Heart left ventricle (tissue), 16 donors: ENCODE measurements at places on chromosomes 16 and 17. TPM values are rescaled to one million over a fixed set of nuclear protein-coding genes. Genes with fewer than 3 reads are reported as not detected.
A peak's percentile ranks its signal among the peaks of the same experiment; 100 is the strongest.

GRCh38 chr17:42453439-42453838 is 5.2 kb upstream of the ATP6V0A1 start:
- DNase-seq: no peak

GRCh38 chr16:89446136-89446974 is 44.0 kb downstream of the ANKRD11 start:
- DNase-seq: no peak

GRCh38 chr17:62614142-62614541 is 13.3 kb upstream of the MRC2 start:
- no peak for DNase-seq

DNA sequence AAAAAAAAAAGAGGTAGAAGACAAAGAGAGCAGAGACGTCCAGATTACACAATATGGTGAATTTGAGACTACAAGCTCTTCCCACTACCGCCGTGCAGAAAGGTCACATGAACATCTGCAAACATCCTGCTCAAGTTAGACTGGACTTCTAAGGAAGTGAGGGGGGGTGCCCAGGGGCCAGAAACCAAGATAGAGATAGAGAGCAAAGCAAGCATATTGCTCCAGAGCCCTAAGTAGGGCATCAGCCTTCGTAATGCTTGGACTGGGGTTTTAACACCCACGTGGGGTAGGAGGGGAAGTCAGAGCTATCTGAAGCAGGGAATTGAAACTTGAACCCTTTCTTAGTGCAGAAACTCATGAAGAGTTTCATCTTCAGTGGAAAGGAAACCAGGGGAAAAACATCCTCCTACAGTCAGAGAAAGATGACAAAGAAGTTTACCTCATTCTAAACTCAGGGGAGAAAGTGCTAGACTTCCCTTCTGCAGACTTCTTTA is 8.7 kb downstream of the CLEC19A start:
- peak; percentile 56 for DNase-seq

GRCh38 chr17:41792845-41793783 is 6.6 kb upstream of the JUP start:
- peak; percentile 87 for DNase-seq

GRCh38 chr17:49784636-49785035 is 3.8 kb upstream of the KAT7 start:
- DNase-seq: no peak

- DNase-seq: no peak
Measured at GRCh38 chr17:45315648-45316433, 979 bp downstream of the MAP3K14 start.

DNA sequence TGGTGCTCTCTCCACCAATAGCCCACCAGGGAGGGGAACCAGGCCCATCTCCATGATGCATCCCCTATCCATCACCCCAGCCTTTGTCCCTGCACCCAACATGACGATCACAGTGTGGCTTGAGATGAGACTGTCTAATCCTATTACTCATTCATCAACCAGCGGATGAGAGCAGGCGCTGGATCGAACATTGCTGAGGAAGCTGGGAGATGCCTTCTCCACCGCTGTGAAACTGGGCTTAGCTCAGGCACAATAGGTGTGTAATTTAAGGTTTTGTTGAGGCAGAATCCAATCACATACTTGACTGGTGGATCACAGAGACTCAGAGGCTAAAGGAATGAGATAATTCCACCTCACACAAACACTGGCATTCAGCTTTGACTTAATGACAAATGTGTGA is 64.6 kb upstream of the IRX3 start:
- no peak for DNase-seq

GRCh38 chr17:41772218-41772585 is 14.3 kb downstream of the JUP start:
- no peak for DNase-seq

DNA sequence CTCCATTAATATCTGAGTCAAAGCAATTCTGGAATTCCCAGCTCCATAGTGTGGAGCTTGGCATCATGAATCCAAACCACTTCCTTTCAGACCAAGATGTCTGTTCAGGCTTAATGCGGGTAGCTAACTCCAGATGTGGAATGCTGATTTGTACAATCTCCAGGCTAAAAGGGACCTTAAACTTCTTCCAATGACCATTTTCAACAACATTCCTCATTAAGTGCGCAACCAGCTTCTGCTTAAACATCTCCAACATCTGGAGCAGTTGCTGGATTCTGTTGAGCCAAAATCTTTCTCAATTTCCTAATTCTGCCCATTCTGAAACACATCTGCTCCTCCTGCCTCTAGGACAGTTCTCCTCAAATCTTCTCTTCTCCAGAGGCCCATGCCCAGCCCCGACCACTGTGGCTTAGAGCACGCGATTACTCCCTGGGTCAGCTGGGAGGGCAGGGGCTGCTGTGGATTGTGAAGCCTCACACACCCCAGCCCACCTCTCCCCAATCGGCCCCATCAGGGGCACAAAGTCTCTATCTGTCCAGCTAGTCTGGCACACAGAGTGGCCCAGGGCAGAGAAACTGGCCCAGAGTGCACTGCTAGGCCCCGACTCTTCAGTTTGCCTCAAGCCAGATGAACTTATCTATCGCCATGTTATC is 36.2 kb downstream of the ASPA start:
- no peak for DNase-seq

DNA sequence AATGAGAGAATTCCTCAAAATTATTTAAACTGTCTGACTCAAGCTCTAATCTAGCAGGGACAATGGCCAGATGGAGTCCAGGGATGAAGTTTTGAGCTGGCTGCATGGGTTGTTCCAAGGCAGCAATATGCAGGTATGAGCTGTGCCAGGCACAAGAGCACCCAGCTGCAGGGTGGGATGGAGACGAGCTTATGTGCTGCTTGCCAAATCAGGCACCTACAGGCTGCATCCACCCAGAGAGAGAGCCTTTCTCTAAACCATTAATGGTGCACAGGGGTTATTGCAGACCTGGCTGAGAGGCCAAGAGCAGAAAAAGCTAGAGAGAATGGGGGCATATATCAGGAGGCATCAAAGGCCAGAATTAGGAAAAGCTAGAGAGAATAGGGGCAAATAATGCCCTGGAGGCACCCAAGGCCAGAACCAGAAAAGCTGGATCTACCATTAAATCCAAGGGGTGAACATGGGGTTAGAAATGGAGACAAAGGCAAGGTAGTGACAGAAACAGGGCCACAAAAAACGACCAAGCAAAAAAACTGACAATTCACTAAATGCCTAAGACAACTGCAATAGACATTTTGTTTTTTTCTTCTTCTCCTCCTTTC is 11.0 kb downstream of the KRT33A start:
- no peak for DNase-seq

Gene CLDN7
- total RNA-seq: 0.36 TPM

Gene SEPTIN12
- not detected for total RNA-seq

Gene LDAF1
- 90.1 TPM for total RNA-seq

Gene ANKRD40CL
- not detected for total RNA-seq

Gene ABCC6
- total RNA-seq: 1.6 TPM

Gene ETV4
- total RNA-seq: 0.72 TPM

Gene TPSB2
- 2.5 TPM for total RNA-seq
